Common myeloid progenitor, CD34-positive (primary cell): ENCODE measurements at places on chromosomes 16 and 17.
A peak's percentile ranks its signal among the peaks of the same experiment; 100 is the strongest.

DNA sequence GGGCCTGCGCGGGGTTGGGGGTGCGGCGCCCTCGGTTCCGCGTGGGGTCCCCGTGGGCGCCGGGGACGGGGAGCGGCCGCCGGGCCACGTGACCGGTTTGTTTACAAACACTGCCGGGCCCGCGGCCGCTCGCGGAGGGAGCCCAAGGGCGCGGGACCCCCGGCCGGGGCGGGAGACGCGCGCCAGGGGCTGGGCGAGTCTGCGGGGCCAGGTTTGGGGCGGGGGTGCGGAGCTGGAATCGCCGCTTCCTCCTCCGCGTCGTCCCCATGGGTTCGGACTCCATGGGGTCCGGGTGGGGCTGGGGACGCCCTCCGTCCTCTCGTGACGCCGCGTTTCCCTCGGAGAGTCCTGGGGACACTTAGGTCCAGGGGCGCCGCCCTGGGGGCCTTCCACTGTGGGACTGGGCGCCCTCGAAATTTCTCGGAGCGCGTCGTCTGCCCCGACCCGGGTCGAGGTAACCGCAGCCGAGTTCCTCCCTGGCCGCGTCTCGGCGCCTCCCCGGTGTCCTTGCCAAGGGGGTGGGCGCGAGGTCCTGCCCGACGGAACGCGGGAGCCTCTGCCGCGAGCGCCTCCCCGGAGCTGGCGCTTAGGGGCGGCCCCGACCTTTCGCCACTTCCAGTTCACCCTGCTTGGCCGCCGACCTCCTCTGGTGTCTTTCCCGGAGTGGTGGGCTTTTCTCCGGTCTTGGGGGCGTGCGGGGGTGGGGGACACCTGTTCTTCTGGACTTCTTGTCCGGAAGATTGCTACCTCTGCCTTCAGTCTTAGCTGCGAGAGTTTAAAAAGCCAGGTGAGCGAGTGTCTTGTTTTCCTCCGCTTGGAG, 684 bp downstream of the YPEL2 start:
- H3K4me1 ChIP-seq: peaks cover 12% of the 10 kb centered on the region
- no peak overlapping the region for H3K27ac ChIP-seq
- peak overlapping the region; percentile 82 for H3K4me3 ChIP-seq

DNA sequence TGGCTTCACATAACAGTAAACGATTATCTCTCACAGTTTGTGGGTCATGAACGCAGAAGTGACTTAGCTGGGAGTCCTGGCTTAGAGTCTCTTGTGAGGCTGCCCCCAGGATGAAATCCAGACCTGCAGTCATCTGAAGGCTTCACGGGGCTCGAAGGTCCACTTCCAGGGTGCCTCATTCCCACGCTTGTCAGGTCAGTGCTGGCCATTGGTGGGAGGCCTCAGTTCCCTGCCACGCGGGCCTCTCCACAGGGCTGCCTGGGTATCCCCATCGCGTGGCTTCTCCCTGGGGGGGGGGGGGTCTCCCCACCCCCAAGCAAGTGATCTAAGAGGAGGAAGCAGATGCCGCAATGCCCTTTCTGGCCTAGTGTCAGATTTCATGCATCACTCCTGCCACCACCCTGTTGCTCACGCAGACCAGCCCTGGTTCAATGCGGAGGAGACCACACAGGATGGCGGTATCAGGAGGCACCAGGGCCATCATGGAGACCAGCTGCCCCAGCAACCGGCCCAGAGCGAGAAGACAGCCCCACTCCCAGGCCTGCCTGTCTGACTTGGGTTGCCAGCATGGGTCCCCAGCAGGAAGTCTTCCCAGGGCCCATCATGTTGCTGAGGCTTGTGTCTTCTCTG, 77.3 kb upstream of the CDH5 start:
- no peak for DNase-seq
- H3K36me3 ChIP-seq: no peaks in the 10 kb centered on the region
- no peaks in the 10 kb centered on the region for H3K27me3 ChIP-seq
- H3K27ac ChIP-seq: no peak overlapping the region
- H3K4me1 ChIP-seq: no peaks in the 10 kb centered on the region

- H3K36me3 ChIP-seq: no peaks in the 10 kb centered on the region
- no peak overlapping the region for H3K4me3 ChIP-seq
- no peak overlapping the region for H3K27ac ChIP-seq
- DNase-seq: no peak
- H3K4me1 ChIP-seq: no peaks in the 10 kb centered on the region
Measured at GRCh38 chr17:11485336-11486100, 112.8 kb upstream of the DNAH9 start.

GRCh38 chr17:56939869-56940484, 20.9 kb downstream of the COIL start:
- H3K27me3 ChIP-seq: no peaks in the 10 kb centered on the region
- DNase-seq: peak; percentile 92
- H3K4me1 ChIP-seq: peaks cover 2% of the 10 kb centered on the region
- H3K4me3 ChIP-seq: no peak overlapping the region
- peaks cover 64% of the 10 kb centered on the region for H3K36me3 ChIP-seq

DNA sequence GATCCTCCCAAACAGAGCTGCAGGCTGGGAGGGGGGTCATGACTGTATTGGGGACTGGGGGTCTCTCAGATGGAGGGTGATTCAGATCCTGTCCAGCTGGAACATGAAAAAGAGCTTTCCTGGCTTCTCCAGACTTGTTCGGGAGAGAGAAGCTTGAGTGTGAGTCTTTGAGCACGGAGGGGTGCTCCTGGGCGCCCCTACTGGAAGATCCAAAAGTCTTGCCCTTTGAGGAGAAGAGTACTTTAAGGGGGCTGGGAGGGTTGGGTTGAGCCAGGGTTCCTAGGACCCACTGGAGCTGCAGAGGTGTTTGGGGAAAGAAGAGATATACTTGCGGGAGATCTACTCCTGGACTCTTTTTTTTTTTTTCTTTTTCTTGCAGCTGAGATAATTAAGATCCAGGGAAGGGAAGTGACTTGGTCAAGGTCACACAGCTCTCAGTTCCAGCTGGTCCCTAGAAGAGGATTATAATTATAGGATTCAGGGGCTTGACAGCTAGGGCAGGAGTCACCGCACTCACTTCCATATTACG, 8.4 kb downstream of the RARA start:
- no peaks in the 10 kb centered on the region for H3K36me3 ChIP-seq
- peaks cover 98% of the 10 kb centered on the region for H3K4me1 ChIP-seq
- H3K27ac ChIP-seq: peak overlapping the region; percentile 89
- peak; percentile 43 for DNase-seq

- H3K27me3 ChIP-seq: no peaks in the 10 kb centered on the region
- no peaks in the 10 kb centered on the region for H3K4me1 ChIP-seq
- H3K36me3 ChIP-seq: no peaks in the 10 kb centered on the region
- H3K27ac ChIP-seq: no peak overlapping the region
Measured at GRCh38 chr17:57234739-57235092, 21.6 kb upstream of the MSI2 start.

DNA sequence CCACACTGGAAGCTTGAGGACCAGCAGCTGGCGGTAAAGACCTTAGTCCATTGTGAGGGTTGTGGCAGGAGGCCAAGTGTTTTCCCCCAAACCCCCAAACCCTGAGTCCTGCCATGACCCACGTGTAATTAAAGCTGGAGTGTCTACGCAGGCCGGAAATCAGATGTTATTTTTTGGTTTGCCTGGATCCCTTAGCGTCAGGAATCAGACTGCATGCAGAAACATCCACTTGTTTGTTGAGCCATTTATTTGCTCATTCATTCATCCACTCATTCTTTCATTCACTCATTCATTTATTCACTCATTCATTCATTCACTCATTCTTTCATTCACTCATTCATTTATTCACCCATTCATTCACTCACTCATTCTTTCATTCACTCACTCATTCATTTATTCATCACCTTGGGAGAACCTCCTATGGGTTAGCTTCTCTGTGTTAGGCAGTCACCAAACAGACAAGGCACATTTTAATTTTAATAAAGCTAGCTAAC, 313.1 kb downstream of the MAF start:
- H3K27me3 ChIP-seq: no peaks in the 10 kb centered on the region
- DNase-seq: peak; percentile 6
- H3K36me3 ChIP-seq: no peaks in the 10 kb centered on the region
- no peak overlapping the region for H3K27ac ChIP-seq

GRCh38 chr17:16003841-16004240, 4.2 kb downstream of the TTC19 start:
- no peaks in the 10 kb centered on the region for H3K27me3 ChIP-seq
- H3K36me3 ChIP-seq: peaks cover 56% of the 10 kb centered on the region
- H3K4me3 ChIP-seq: no peak overlapping the region
- DNase-seq: no peak
- no peak overlapping the region for H3K27ac ChIP-seq

DNA sequence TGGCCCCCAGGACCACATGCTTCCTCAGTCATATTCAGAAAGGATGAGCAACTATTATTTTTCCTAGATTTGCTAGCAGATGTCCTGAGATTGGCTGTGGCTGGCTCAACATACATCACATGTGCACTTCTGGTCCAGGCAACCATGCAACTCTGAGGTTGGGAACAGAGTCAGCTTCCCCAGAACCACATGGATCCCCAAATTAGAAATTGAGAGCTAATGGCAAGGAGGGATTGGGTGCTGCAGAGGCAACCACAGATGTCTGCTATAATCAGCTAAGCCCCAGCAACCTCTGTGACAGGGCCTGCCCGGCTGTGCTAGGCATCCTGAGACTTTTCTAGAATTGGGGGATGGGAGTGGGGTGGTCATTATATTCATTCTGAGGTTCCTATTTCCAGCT, 33.8 kb upstream of the CLEC18A start:
- no peaks in the 10 kb centered on the region for H3K27me3 ChIP-seq
- H3K27ac ChIP-seq: no peak overlapping the region
- no peak overlapping the region for H3K4me3 ChIP-seq
- peaks cover 2% of the 10 kb centered on the region for H3K36me3 ChIP-seq

DNA sequence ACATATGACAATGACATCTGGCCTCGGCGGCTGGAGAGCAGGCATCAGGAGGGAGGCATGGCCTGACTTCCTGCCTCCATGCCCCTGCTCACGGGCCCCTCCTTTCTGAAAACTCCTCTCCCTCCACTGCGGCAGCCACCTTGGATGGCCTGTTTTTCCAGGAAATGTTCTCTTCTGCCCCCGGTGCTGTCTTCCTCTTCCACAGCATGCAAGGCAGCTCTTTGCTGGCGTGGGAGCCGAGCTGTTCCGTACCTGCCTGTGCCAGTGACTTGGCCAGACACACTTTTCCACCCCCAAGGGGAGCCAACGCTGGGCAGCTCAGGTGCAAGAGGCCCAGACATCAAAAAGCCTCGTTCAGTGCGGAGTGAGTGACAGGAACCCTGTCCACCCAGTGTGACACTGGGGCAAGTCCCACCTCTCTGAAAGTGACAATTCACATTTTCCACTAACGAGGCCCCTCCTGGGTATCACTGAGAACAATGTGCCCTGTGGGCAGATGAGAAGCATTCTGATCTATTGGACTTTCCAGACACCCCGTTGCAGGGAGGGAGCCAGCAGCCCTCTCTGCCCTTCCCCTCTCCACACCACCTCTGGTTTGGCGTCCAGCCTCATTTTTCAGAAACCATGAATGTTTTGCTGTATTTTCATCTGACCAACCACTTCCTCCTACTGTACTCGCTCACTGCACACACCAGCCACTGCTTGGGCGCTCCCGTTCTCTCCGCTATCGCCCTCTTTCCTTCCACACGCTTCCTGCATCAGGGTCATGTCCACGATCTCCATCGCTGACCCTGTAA, 31.2 kb downstream of the NSMCE1 start:
- peaks cover 8% of the 10 kb centered on the region for H3K36me3 ChIP-seq
- H3K27ac ChIP-seq: peak overlapping the region; percentile 80
- DNase-seq: no peak
- peak overlapping the region; percentile 11 for H3K4me3 ChIP-seq
- H3K4me1 ChIP-seq: peaks cover 95% of the 10 kb centered on the region

GRCh38 chr17:12545877-12546513, 119.7 kb upstream of the MYOCD start:
- DNase-seq: peak; percentile 9
- H3K27me3 ChIP-seq: no peaks in the 10 kb centered on the region
- H3K4me3 ChIP-seq: no peak overlapping the region
- no peak overlapping the region for H3K27ac ChIP-seq
- H3K36me3 ChIP-seq: no peaks in the 10 kb centered on the region

DNA sequence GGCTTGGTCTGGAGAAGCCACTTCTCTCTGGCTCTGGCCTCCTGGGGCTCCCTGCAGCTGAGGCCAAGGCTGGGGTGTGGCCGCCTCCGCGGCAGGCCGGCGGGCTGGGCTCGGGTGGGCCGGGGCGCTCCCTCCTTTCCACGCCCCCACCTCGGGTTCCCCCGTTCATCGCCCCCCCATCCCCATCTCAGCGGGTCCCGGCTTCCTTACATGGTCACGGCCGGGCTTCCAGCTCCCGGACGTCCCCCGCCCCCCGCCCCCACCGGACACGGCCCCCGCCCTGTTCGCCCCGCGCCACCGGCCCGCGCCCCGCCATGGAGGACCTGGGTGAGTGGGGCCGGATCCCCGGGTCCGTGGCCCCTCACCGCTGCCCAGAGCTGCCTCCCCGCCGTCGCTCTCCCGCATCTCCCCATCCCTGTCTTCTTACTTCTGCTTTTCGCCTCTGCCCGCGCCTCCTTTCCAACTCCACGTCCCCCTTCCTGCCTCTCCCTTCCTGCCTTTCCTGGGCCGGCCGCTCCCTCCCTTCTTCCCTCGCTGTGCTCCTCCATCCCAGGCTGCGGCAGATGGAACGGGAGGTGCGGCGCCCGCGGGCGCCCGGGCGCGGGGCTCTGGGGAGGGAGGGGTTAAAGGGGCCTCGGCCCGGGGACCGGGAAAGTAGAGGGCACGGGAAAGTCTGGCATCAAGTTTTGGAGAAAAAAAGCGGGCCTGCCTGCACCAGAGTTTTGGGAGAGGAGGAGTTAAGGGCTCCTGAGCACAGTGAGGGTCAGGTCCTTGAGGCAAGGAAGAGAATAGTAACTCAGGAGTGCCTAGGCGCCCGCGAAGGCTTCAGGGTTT, at the start of gene TGFB1I1:
TSS of gene TGFB1I1 (plus strand) at position 278 of the 834 bp plus-strand sequence. CDS start at position 315, 37 bp downstream.
- H3K4me3 ChIP-seq: peak within 1 kb of the TSS; percentile 46
- H3K27ac ChIP-seq: no peak within 1 kb of the TSS
- H3K36me3 ChIP-seq: peaks cover 4% of the 10 kb centered on the region
- H3K4me1 ChIP-seq: peaks cover 30% of the 10 kb centered on the region
- H3K27me3 ChIP-seq: no peaks in the 10 kb centered on the region
- DNase-seq: peak; percentile 35

DNA sequence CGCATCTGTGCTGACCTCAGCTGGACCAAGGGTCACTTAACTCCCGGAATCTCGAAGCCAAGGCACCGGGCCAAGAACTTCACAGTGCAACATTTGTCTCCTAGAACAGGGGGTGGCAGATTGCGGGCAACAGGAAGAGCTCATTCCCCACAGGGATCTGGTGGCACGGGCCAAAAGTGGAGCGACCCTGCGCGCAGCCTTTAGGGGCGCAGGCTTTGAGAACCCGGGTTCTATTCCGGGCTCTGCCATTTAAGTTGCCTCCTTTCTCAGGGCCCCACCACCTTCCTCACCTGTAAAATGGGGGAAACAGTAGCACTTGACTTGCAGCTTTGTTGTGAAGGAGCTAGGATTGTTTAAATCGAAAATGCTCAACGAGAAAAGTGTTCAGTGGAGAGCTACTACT, 651 bp downstream of the SHMT1 start:
- no peaks in the 10 kb centered on the region for H3K36me3 ChIP-seq
- peaks cover 10% of the 10 kb centered on the region for H3K4me1 ChIP-seq
- H3K4me3 ChIP-seq: peak overlapping the region; percentile 69
